Thoracic aorta (tissue), 2 donors: ENCODE measurements at places on chromosomes 16 and 17. TPM values are rescaled to one million over a fixed set of nuclear protein-coding genes. Genes with fewer than 3 reads are reported as not detected.
A peak's percentile ranks its signal among the peaks of the same experiment; 100 is the strongest.

The NPB gene
- total RNA-seq, result 2.6 TPM

- peak; percentile 76 for DNase-seq
Measured at GRCh38 chr16:30407102-30407803, at the start of gene ZNF771. TSS of gene ZNF771 (plus strand) at chr16:30407606. CDS start at chr16:30408054, 448 bp downstream.

- DNase-seq, result no peak
Measured at GRCh38 chr17:34068571-34068970, 186.5 kb upstream of the CCL2 start.

The TMEM132E gene
- 0.56 TPM for total RNA-seq

The COL1A1 gene
- 270 TPM for total RNA-seq

DNA sequence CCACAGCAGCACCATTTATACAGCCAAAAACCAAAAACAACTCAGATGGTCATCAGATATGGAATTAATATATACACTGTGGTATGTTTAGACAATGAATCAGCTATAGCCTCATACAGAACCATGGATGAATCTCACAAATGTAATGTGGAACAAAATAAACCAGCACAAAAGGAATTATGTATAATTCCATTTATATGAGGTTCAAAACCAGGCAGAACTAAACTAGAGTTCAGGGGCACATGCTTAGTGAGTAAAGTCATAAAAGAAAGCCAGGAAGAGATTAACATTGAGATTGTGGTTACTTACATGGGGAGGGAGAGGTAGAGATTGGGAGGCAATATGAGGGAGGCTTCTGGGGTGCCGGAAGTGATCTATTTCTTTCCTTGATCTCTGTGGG, 231.1 kb downstream of the COPRS start:
- no peak for DNase-seq

DNA sequence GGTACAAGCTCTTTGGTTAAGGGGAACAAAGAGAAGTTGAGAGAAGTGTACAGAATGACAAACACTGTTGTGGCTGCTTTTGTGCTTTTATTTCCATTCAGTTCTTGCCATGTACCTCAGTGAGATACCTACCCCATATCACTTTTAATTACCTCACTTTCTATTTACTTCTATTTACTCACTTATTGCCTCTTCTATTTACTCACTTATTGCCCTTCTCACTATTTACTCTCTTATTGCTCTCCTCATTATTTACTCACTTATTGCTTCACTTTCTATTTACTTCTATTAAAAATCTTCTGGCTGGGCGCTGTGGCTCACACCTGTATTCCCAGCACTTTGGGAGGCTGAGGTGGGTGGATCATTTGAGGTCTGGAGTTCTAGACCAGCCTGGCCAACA, 41.9 kb downstream of the MBTD1 start:
- no peak for DNase-seq

DNA sequence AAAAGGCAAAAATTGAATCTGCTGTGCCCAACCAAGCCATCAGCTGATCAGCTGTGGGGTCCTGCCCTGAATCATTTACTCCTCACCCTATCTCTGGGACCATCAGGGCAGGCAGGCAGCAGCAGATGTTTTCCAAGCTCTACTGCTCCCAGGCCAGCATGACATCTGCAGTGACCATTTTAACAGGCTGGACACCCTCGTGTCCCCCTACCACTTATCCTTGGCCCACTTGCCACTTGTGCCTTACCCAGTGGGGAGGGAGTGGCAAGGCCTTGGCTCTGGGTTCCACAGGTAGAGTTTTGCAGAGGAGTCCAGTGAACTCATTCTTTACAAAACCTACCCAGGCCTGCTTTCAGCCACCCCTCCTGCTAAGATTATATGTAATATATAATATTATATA, 12.0 kb upstream of the CA4 start:
- no peak for DNase-seq

DNA sequence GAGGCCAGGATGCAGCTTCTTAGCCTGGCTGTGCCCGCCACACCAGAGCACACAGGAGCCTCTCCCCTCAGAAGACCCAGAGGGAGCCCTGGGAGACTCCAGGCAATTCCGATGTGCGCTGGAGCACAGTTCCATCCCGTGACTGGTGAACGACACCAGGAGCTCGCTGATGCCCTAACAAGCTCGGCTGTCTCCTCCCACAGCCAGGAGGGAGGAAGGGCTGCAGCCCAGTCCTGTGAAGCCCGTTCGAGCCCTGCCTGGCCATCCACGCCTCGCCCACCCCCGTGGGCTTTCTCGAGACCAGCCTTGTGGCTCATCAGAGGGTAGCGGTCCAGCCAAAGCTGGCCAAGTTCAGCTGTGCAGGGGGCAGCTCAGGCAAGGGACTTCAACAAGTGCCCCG, 21.8 kb upstream of the RASD1 start:
- no peak for DNase-seq

The CCL1 gene
- not detected for total RNA-seq

- DNase-seq, result no peak
Measured at GRCh38 chr16:82967424-82967823, 340.7 kb downstream of the CDH13 start.

DNA sequence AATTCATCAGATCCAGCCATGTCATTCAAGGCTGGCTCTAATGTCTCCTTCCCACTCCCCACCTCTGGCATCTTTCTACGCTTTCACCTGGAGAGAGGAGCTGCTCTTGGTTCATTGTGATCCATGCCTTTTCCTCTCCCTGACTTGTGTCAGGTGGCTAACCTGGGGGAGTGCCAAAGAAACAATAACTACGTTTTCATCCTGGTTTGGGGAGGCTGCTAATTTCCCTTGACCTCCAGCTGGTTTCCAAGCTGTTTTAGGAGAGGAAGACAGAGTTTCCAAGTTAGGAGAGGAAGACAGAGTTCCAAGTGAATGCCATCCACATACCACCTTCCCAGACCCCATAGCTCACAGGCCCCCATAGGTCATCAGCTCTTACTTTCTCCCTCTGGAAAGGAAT, 40.0 kb upstream of the HLF start:
- DNase-seq, result no peak

DNA sequence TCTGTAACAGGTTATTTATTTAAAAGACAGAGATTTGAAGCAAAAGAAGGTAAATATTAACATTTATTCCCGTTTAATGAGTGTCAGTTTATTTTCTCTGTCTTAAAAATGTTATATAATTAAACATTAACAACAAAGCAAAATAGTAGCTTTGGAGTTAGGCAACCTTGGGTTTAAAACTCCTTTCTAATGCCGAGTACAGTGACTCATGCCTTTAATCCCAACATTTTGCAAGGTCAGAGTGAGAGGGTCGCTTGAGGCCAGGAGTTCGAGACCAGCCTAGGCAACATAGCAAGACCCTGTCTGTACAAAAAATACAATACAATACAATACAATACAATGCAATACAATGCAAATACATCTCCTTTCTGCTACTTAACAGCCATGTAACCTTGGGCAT, 128.7 kb downstream of the CHD9 start:
- DNase-seq, result no peak

DNA sequence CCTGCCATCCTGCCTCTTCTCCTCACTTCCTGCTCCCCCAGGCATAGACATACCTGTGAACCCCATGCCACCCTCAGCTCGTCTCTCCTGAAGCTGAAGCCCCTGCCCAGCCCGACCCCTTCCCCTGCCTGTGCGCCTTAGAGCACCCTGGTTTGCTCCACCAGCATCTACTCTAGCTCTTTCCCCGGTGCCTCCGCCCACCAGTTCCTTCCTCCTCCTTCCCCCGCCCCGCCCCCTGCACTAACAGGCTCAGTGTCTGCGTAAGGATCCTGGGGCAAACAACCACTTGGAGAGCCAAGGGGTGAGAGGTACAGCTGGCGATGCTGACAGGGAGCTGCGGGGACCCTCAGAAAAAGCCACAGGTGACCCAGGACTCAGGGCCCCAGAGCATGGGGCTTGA, 1.9 kb downstream of the GPR142 start:
- DNase-seq, result no peak

GRCh38 chr17:83080858-83081683, 1.7 kb downstream of the METRNL start:
- DNase-seq, result no peak

- DNase-seq, result no peak
Measured at GRCh38 chr17:74474043-74474792, 7.8 kb downstream of the CD300A start.

DNA sequence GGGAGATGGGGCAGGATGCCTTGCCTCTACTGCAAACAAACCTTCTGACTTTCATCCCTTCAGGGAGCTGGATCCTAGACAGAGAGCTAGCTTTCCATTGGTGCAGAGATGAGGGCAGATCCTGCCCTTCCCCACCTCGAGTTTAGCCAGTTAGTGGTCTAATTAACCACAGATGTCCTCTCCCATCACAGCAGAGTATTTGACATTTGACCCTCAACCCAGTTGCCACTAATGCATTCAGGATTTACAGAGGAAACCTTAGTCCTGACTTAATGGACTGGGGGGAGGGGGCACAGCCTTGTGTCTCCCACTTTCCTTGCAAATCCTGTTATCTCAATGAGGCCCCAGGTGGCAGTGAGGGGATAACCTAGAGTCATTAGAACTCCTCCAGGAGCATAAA, 10.2 kb downstream of the PIP4K2B start:
- no peak for DNase-seq

DNA sequence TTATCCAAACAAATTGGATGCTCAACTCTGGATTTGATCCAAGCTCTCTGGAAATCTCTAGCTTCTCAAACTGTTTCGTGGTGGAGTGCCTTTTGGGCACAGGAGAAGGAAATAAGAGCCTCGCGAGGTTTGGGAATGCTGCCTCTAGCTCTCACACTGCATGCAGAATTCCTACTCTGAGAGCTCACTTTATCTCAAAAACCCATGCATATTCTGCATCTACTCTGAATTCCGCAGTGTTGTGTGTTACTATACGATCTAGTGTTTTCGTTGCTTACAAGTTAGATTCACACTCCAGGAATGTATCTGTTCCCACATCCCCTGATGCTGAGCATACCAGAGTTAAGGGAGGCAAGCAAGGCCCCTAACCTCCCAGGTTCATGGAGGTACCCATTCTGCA, 462.7 kb downstream of the WWOX start:
- no peak for DNase-seq

GRCh38 chr17:41494524-41494923, 4.8 kb upstream of the KRT36 start:
- DNase-seq, result no peak

The CLDN9 gene
- 1.5 TPM for total RNA-seq

The CCL16 gene
- total RNA-seq, result not detected

The MYH3 gene
- 7.1 TPM for total RNA-seq

The TNFSF12 gene
- total RNA-seq, result 54.6 TPM

The DNAJA3 gene
- 35.2 TPM for total RNA-seq

GRCh38 chr17:73746314-73747073, 102.2 kb upstream of the SDK2 start:
- DNase-seq, result no peak

DNA sequence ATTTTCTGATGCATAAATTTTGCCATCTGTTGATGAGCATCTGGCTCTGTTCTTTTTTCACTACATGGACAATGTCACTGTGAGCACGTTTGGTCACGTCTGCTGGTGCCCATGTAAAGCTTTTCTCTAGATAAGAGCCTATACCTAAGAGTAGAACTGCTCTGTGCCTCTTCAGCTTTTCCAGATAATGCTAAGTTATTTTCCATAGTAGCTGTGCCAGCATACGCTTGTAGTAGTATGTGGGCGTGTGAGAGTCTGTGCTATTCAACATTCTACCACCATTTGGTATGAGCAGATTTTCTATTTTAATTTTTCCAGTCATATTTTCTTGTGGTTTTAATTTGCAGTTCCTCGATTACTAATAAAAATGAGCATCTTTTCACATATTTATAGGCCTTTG, 33.2 kb downstream of the VPS35L start:
- no peak for DNase-seq

The TMC8 gene
- total RNA-seq, result 9.3 TPM

The SOST gene
- total RNA-seq, result 45.2 TPM

GRCh38 chr17:13508896-13509295, 92.8 kb downstream of the HS3ST3A1 start:
- no peak for DNase-seq
